Lung microvascular endothelial cell (primary cell): ENCODE measurements at places on chromosomes 6 and 20. TPM values are rescaled to one million over a fixed set of nuclear protein-coding genes. Genes with fewer than 3 reads are reported as not detected.

Gene ADGRF5
- total RNA-seq = 57.3 and 83.7 TPM in 2 replicates

Gene MYLK2
- total RNA-seq = 17.3 and 18.5 TPM in 2 replicates

Gene MAPK13
- total RNA-seq = 3.2 and 4.1 TPM in 2 replicates

Gene BPIFA3
- total RNA-seq = not detected in 2 replicates

Gene ALDH8A1
- 0.20 and 0.44 TPM in 2 replicates for total RNA-seq

Gene RFX6
- total RNA-seq = not detected in 2 replicates

Gene C20orf144
- total RNA-seq = under 0.01 TPM in 1 of 2 replicates, not detected in the other

Gene PPP1R3G
- 0.65 and 1.6 TPM in 2 replicates for total RNA-seq

Gene PEX7
- total RNA-seq = 5.0 and 5.4 TPM in 2 replicates
